Stimulated activated CD8-positive, alpha-beta memory T cell treated with anti-CD3 and anti-CD28 coated beads, Interleukin-2, amount 100 ng/mL, for 1 hour (primary cell): ENCODE measurements at places on chromosomes 1 and 21.
A peak's percentile ranks its signal among the peaks of the same experiment; 100 is the strongest.

- no peak for DNase-seq
Observed at GRCh38 chr1:55338448-55338820, 123.3 kb upstream of the USP24 start.

DNA sequence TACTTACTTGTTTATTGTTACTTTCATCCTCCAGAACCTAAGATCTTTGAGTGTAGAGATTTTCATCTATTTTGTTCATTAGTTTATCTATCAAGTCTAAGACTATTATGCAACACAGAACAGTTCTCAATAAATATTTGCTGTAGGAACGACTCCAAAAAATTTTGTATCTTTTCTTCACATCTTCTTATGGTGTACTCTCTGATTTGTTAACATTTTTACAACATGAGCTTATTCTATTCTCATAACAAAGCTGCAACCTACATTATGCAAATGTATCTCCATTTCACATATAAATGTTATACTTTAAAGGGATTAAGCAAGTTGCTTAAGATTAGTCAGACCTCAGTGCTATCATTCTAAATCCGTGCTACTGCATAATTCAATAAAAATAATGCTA is 514.2 kb upstream of the ZP4 start:
- no peak for DNase-seq

DNA sequence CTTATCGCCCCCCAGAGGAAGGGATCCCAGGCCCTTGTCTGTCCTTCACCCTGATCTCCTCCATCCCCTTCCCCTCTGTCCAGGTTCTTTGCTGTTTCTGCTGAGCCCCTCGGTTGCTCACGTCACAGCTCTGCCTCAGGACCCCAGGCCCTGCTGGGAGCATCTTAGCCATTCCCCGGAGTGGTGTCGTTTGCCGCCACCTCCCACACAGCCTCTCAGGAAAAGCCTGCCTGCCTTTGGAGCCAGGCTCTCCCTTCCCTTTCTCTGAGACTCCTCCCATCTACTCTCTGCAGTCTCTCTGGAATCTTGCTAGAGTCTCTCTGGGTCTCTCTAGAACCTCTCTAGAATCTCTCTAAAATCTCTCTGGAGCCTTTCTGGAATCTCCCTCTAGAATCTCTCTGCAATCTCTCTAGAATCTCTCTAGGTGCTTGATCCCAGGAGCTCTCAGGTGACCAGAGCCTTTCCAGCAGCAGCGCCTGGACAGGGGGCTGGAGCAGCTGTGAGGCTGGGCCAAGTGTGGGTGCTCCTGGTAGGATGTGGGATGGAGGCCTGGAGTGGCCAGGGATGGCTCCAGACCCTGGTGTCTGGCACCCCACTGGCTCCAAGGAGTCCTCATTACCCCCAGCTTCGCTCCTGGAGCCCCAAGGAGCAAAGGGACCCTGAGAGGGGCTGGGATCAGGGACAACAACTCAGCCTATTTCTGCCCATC is 283.2 kb upstream of the VAMP3 start:
- no peak for DNase-seq

GRCh38 chr1:204377800-204378668 is 18.3 kb upstream of the PLEKHA6 start:
- DNase-seq: peak; percentile 18

DNA sequence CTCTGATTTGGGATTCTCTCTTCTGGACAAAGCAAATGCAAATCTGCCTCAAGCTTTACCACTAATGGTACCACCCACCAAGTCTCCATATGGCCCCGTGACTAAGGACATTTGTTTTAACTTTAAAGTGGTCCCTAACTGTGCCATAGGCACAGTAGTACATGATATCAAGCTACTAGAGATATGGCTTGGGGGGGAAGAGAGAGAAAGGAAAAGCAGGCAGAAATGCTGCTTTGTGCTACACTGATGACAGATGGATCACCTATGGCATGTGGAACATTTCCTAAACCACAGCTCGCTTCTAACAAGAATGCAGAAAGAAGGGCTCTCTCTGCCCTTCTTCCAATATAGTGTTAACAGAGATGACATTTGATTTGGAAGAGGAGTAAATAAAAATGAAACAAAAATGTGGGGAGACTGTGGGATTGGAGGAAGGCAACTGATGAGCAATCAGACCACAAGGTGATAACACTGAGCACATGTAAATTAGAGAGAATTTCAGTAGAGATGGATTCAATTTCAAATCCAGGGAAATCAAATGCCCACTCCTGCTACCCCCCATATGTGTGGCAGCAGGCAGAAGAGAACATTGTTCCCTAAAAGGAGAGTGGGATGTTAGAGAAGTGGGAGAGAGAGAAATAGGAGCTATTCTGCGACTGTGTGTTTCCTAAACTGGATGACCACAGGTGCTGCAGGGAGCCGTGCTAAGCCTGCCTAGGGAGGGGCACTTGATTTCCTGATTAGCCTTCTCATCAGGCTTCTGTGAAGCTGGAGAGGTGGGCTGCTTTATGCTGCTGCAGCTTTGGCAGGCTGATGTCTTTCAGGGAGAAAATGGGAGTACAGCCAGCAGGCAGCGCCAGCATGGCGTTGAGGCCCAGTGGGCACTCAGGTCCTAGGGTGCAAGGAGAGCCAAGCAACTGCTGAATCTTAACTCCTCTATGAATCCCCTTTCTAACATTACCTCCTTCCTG is 75.3 kb downstream of the ZNF648 start:
- DNase-seq: no peak

- DNase-seq: no peak
Observed at GRCh38 chr1:42290130-42290529, 44.9 kb downstream of the FOXJ3 start.

DNA sequence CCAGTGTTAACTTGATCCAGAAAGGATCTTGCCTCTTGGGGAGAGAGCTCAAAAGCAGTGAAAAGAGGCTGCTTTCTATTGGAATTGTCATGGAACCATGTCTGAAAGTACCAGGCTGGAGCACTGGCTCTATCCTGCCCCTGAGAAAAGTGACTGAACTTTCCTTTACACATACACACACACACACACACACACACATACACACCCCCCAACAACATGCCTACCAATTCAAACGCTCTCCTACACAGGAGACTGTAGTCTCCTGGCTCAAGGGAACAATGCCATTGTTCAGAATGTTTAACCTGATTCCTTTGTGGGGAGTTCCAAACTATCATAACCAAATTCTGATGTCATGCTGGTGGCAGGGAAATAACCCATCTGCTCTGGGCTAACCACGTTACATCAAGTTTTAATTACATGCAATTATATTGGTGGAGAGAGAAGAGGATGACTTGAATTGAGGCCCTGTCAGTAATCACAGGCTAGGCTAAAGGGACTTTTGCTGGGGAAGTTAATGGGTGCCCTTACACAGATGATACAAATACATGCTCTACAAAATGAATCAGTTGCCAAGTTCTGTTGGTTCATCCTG is 52.3 kb upstream of the DUSP10 start:
- DNase-seq: no peak

DNA sequence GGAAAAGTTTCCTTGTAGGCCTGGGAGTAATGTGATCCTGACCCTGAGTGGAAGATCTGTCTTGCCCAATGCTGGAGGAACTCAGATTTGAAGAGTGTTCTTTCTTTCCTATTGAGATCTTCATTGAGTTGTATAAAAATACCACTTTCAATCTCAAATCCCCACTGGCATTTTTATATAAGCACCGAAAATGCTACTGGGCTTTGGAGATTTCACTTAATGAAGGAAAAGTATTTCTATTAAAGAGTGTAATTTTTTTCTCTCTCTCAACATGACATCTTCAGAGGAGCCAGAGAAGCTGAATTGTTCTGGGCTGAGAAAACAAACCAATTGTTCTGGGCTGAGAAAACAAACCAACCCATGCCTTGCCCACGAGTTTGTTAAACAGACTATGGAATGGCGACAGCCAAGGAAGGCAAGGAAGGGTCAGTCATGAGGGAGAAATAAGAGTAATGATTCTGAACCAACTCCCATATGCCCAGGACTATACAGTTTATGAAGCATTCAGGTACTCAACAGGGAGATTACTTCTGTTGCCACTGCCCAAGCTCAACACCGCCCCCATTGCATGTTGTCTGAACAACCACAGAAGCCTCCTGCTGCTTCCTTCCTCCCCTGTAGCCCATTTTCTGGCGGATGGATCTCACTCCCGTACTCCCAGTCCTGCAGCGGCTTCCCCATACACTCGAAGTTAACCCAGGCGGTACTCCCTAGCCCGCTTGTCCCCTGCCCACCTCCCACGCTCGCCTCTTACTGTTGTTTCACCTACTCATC is 103.2 kb downstream of the BEND5 start:
- DNase-seq: no peak

DNA sequence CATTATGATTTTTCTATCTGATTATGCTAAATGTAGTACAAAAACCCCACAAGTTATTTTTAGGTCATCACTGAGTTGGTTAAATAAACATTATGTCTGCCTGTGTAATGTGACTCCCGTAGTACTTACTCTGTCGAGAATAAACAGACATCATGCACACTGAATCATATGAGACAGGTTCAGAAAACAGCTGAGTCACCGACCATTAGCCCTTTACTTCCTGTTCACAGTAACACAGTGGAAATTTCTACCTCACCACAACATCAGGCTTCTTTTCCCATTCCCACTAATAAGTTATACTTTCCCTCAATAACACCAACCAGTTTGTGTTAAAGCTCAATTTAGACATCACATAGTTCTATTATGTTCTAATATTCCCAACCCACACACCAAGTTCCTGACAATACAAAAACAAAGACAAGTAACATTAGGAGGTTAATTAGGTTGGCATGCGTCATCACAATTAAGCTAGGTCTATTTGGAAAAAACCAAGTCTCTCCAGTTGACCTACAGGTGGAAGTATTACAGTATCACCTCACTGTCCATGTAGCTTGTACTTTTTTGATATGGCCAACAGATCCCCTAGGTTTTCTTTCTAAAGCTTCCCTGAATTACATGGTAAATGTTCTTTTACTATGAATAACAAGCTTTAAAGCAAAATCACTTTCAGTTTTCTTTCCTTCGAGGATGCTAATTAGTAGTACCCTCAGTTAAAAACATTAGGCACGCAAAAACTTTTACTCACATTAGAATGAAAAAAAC is 154.2 kb downstream of the EIF4G3 start:
- DNase-seq: no peak

DNA sequence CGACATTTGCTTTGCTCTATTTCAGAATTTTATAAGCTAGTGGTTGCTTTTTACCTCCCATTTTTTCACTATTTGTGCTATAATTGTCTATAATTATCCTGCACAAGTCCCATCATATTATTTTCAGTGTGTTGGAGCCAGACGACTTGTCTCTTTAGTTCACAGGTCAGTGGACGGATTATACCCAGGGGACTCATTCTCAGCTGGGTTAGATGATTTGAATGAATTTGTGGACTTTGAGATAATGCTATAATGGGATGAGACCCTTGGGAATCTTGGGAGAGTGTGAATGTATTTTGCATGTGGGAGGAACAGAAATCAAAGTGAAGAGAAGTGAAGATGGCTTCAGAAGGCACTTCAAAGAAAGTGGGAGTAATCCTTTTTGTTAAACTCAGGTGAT is 31.5 kb upstream of the KCNK1 start:
- no peak for DNase-seq

DNA sequence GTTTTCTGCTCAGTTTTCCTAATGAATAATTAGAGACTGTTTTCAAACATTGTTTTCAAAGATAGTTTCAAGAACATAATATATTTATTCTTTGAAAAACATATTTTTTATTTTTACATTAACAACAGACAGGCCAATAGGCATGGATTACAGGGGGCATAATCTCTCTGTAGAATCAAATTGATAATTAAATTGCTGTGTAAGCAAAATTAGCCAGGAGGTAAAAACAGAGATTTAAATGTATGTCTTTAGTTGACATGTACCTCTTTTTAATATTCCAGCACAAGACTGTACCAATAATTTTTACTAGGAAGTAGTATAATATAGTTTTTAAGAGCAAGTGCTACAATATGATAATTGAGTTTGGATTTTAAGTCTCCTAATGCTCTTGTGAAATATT is 1444.5 kb downstream of the BRINP3 start:
- DNase-seq: no peak

DNA sequence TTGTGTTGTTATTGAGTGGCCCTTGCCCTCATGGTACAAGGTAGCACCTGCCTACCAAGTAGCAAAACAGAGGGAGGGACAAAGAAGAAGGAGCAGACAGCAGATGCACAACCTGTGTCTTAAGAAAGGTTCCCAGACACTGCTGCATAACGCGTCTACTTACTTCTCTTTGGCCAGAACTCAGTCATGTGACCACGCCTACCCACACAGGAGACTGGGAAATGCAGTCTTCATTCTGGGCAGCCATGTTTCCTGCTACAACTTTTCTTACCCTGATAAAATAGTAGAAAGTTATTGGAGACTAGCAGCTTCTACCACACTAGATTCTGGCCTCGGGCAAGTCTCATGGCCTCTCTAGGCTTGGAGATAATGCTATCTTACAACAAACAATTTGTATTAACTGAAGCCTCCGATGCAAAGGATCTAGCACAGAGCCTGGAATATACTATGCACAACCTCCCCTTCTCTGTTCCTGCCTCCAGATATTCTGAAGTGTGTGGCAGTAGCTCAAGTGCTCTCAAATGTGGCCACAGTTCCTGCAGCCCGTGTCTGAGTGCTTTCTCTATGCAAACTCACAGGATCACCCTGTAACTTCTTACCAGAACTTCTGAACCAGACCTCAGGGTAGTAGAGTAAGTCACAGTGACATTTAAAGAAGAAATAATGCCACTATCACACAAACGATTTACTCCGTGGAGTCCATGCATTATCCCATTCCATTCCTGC is 34.1 kb upstream of the BTG2 start:
- DNase-seq: no peak

DNA sequence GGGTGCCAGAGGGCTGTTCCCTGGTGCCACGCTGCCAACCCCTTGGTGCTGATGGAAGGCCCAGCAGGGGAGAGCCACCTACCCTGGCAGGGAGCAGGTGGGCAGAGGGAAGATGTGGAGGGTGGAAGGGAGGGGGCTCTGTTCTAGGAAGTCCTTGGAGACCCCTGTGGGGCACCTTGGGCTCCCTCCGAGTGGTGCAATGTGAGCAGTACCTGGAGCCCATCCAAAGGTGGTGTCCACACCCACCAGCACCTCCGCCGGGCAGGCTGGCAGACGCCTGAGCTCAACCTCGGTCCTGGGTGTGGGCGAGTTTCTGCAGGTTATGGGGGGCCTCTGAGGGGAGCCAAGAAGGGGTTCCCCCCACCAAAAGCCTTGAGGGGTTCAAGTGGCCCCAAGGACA is 11.3 kb upstream of the DNMT3L start:
- no peak for DNase-seq

DNA sequence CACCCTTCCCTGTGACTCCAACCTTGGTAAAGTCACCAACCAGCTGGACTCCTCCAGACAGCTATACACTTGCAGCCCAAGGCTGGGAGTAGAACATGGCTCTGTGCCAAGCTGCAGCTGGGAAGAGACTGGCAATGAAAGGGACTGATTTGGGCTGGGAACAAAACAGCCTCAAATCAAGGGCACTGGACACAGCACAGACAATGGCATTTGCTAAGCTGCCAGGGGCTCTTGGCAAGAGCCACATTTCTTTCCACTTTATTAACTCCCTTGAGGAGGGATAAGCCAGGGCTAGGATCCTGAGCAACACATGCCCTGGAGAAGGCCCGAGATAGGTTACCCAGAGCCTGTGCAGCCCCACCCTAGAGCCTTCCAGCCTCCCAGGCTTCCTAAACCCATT is 12.0 kb downstream of the SYT11 start:
- no peak for DNase-seq

GRCh38 chr1:160724465-160725242 is 13.0 kb upstream of the CD48 start:
- DNase-seq: no peak

GRCh38 chr1:229192853-229193252 is 78.1 kb upstream of the RAB4A start:
- no peak for DNase-seq
